ENCODE measurements at places on chromosomes 11 and 22. TPM values are rescaled to one million over a fixed set of nuclear protein-coding genes. Genes with fewer than 3 reads are reported as not detected.

The PLA2G3 gene
- not detected for total RNA-seq

The KDELR3 gene
- total RNA-seq, result 11.6 TPM

The GDPD4 gene
- total RNA-seq, result not detected

The SCARF2 gene
- total RNA-seq, result 3.2 TPM

The PDGFD gene
- total RNA-seq, result 1.3 TPM
